DND-41 (cell line): ENCODE measurements at places on chromosomes 3 and 15.

DNA sequence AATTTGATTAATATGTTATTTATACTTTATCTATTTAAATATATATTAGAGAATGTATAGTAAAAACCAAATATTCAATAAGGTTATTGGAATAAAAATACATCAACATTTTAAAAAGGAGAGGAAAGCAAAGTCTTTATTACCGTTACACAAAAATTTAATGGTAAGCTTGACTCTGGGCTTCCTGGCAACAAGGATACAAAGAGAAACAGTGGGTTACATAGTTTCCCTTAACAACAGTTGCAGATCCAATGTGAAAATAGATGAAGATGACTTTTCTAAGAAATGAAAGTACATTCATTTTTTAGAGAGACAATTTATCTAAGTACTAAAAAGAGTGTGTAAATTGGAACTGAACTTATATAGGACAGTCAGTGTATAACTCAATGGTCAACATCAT is 6.0 kb upstream of the PHLDB2 start:
- no peak for DNase-seq

- DNase-seq: no peak
Observed at GRCh38 chr15:82597815-82598214, 49.3 kb downstream of the CPEB1 start.

- no peak for DNase-seq
Observed at GRCh38 chr3:32881624-32882023, 63.8 kb downstream of the TRIM71 start.

DNA sequence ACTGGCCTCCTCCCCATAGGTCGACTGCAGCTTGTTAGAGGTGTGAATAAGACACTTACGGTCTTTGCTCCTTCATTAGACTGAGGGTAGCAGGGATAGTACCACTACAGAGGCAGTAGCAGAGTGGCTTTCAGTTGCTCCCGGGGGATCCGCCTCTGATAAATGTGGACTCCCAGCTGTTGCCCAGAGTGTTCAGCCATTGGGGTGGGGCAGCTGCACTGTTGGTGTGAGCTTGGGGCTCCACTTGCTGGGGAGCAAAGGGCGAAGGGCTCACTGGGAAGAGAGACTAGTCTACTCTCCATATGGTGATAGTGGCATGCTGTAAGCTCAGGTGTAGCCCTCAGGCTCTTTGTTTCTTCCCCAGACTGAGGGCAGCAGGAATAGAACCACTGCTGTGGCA is 239.1 kb downstream of the LRRN1 start:
- no peak for DNase-seq

DNA sequence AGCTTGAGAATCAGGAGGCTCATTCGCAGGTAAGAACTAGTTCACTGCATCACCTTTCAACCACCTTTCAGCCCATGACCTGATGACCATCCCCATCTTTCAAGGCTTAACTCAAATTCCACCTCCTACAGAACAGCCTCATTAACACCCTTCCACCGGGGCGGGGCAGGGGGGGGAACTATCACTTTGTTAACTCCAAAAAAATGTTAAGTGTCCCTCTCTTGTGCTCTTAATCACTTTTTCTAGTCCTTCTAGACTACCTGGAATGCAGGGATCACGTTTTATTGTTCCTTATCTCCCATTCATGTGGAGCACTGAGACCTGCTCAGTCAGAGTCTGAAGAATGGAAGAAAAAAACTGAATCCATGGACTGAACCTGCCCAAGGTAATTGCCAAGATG is 51.8 kb downstream of the ATP13A4 start:
- DNase-seq: no peak
